Activated CD4-positive, CD25-positive, alpha-beta regulatory T cell treated with anti-CD3 and anti-CD28 coated beads, Interleukin-2, amount 50 U/mL, for 16 hours (primary cell): ENCODE measurements at places on chromosomes 13 and 19.

DNA sequence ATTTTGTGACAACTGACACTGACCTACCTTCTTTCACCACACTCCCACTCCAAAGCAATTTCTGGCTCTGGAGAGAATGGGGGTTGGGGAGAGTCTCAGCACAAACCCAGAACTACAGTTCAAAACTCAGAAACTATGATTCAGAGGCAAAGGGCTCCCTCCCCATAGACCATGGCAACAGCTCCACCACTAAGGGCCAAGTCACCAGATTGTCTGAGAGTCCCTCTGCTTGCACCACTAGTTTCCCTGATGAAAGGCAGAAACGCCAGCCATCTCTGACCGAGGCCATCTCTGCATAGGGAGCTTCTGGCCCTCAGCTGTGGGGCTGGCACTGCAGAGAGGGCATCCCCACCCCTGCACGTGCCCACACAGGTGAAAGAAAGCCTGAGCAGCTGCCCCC is 112.4 kb upstream of the VSTM2B start:
- DNase-seq = no peak

- DNase-seq = no peak
Observed at GRCh38 chr19:11480715-11481533, at the start of gene ELAVL3. Gene ELAVL3 (minus strand): TSS chr19:11481046. CDS start chr19:11480608, 438 bp downstream.

DNA sequence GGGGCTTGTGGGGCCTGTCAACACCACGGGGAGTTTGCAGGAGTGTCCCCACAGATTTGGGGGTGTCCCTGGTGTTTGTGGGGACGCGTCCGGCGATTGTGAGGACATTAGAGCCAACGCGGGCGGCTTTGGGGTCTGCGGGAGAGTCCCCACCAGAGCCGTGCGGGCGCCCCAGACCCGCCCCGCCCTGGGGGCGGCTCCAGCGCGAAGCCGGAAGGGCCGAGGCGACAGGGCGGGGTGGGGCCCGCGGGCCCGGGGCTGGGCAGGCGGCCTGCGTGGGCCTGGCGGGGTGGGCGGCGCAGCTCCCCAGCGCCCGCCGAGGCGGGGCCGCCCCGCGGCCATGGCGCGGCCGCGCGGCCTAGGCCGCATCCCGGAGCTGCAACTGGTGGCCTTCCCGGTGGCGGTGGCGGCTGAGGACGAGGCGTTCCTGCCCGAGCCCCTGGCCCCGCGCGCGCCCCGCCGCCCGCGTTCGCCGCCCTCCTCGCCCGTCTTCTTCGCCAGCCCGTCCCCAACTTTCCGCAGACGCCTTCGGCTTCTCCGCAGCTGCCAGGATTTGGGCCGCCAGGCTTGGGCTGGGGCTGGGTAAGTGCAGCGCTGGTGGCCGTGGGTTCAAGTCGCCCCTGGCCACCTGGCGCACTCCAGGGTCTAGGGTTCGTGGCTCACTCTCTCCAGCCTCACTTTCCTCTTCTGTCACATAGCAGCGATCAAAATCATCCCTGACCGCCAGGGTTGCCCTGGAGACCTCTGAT is 10.3 kb downstream of the PDE4A start:
- DNase-seq = no peak

GRCh38 chr13:33262062-33262487 is 23.5 kb downstream of the STARD13 start:
- DNase-seq = no peak

DNA sequence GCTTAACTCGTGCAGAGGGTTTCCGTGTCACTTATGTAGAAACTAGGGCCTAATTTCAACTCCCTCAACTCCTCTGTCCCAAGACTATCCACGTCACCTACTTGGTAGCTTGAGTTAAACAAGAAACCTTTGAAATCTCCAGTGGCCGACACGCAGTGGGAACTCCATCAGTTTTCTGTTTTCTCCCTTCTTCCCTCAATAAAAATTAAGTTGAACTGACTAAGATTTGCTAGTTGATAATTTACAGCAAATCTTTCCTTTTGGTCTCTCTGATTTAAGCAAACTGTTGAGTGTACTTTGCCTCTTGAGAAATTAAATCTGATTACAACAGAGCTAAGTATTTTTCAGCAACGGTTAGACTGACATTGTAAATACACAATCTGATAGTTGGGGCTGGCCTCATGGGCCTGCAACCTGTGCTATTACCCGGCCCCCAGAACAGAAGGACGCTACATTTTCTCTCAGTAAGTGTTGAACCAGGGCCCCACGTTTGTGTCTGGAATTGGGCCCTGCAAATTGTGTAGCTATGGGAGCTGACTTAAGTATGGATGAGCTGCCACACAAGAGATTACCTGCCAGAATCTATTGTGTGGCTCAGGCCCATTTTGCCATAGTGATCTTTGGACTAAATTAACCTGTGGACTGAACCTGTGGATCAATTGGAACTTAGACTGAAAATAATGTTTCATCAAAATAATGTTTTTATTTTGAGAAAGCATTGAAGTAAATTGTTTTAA is 708 bp upstream of the ESD start:
- no peak for DNase-seq

DNA sequence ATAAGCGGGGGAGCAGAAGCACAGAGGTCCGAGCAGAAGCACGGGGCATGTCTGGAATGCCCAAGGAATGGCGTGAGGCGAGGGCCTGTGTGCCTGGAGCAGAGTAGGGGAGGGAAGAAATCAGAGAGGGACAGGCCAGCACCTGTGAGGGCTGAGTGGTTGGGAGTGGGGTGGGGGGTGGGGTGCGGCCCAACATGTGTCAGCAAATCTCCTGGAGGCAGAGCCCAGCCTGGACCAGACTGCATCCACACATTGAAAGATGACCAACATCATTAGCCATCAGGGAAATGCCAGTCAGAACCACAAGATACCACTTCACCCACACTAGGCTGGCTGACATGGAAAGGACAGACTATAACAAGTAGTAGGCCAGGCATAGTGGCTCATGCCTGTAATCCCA is 11.2 kb downstream of the CLASRP start:
- no peak for DNase-seq

GRCh38 chr13:109645831-109646230 is 140.6 kb downstream of the IRS2 start:
- DNase-seq = no peak

GRCh38 chr19:17767559-17767958 is 16.3 kb downstream of the FCHO1 start:
- no peak for DNase-seq

GRCh38 chr19:13163609-13164342 is 13.6 kb downstream of the IER2 start:
- no peak for DNase-seq

DNA sequence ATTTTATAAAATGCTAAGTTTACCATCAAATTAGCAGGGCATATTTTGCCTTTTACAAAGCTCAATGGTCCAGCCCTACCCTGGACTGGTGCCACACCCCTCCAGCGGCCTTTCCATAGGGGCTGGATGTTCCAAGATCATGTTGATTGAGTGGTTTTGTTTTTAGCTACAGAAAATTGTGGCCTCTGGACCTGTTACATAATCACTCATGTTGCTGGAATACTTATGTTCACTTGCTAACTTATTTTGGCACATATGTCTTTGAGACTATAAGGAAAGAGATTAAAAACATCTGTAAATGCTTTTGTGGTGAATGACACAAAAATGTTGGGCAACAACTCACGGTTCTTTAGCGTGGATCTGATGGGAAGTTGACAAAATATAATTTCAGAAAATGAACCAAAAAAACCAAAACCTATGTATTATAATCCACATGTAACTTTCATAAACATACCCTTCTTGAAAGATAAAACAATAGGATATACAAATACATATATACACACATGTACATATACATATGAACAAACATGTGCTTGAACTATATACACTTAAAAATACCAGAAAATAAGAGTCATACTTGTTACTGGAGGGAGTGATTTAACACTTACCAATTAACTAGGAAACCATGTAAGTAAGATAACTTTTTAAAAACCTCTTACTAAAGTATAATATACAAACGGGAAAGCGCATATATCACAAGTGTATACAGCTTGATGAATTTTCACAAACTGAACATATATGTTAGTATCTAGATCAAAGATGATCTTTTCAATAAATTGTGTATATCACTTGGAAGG is 46.6 kb upstream of the SLC15A1 start:
- no peak for DNase-seq

DNA sequence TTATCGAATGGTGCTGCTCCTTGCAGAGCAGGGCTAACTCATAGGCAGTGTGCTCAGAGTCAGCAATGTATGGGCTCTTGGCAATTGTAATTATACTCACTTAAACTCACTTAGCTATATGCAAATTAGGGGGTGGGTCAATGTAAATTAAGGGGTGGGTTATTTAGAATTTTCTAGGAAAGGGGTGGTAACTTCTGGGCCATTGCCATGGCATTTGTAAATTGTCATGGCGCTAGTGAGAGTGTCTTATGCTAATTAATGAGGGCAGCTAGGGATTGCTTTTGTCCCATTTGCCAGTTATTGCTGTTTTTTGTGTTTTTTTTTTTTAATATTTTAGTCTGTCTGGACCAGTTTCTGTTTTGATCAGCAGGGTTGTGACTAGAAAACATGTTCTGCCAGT is 68.4 kb downstream of the DIAPH3 start:
- DNase-seq = no peak

- no peak for DNase-seq
Observed at GRCh38 chr13:35309706-35310105, 166.8 kb downstream of the MAB21L1 start.

DNA sequence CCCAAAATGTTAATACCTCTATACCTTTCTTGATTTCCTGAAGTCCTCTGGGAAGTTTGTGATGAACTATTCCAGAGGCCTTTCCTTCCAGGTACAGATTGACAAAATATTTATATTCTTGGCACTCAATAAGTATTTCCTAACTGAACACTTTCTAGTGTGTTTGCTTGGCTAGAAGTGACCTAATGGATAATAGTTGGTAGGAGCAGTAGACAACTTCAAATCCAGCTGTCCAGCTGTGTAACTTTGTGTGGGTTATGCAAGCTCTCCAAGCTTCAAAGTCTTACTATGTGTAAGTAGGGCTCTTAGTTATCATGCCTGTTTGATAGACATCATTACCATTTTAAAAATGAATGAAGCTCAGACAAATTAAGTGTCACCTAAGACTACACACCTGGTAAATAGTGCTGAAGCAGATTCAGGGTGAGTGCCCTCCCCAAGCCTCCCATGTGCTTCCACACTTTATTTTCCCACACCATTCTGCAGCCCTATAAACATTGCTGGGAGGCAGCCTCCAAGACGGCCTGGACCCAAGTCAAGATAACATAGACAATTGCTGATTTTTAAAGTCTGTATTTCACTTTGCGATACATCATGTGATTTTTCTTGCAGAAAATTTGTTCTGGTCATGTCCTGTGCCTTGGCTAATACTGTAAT is 196.6 kb downstream of the NALCN start:
- no peak for DNase-seq

DNA sequence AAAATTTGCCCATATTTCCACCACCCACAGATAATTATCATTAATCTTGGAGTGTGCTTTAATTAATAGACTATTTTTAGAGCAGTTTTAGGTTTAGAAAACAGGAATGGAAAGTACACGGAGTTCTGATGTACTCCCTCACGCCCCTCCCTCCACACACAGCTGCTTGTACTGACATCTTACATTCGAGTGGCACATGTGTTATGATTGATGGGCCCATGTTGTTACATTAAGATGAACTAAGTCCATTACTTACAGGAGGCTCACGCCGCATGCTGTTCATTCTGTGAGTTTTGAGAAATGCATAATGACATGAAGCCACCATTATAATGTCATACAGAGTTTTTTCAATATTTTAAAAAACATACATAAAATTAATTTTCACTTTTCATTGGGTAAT is 1.2 kb upstream of the SPATA13 start:
- DNase-seq = no peak

DNA sequence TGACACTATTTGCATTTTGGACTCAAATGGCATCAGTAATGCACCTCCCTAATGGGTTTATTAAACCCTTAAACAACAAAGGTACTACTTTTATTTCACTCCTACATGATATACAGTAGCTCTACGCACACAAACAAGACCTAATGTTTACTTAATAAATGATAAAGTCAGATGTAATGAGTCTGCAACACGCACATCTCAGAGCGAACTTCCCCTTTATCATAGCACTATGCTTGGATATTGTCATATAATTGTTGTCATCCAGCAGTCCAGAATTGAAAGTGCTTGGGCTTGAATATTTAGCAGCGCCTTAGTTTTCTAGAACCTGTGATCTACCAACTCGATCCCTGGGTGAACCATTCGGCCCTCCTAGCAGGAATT is 772 bp downstream of the PARP4 start:
- DNase-seq = no peak

- DNase-seq = no peak
Observed at GRCh38 chr13:51818781-51819511, 15.0 kb upstream of the DHRS12 start.

DNA sequence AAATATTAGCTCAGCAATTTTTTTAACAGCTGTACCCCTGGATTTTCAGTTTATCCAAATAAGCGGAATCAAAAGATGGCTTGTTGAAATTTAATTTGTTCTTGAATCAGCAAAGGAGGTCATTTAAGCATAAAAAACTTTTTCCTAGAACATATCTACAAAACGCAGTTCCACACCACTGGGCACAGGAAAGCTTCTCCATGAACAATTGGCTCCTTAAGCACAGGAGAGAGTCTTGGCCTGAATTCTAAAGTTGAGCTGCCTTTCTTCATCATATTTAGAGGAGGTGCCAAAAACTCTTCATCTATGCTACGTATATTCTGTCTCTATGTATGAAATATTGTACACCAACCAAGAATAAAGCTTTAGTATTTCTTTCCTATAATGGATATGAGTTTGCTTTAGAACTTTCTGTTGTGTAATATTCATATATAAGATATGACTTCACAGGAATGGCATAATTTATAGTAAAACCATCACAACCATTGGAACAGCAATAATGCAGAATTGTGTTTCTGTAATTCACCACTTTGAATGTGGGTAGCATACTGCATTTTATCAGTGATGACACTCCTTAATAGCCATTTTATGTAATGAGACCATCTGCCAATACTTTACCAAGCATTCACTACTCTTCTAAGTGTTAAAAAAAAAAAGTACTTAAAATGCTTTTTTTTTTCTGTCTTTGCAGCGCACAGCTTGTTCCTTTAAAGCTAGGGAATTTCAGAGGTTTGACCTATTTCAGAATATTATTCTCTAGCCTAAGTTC is 263.7 kb downstream of the SLITRK6 start:
- DNase-seq = no peak

DNA sequence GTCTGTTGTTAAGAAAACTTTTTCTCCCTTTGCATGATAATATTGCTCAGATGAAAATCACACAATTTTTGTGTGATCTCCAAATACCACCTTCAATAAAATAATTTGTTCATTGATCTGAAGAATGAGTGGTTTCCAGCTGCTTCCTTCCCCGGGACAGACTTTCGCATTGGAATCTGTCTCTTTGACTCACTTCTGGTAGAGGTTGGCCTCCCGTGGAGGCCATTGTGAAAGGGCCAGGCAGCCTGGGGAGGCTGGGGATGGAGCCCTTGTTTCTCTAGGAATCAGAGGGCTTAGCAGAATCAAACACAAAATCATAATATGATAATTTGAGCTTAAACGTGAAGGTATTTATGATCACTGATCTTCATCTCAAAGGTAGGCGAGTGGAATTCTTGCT is 135.0 kb upstream of the ZNF536 start:
- DNase-seq = no peak
